ENCODE measurements at places on chromosomes 6 and 20. TPM values are rescaled to one million over a fixed set of nuclear protein-coding genes. Genes with fewer than 3 reads are reported as not detected.

Gene PSMB8
- polyA plus RNA-seq: 23.0 TPM

Gene FOXA2
- polyA plus RNA-seq: not detected

Gene OR2J3
- not detected for polyA plus RNA-seq

Gene REM1
- 2.9 TPM for polyA plus RNA-seq

Gene FKBP5
- 75.0 TPM for polyA plus RNA-seq

Gene STMND1
- not detected for polyA plus RNA-seq

Gene DPPA5
- not detected for polyA plus RNA-seq

Gene HDDC2
- polyA plus RNA-seq: 157 TPM

Gene ZFP57
- polyA plus RNA-seq: 0.77 TPM

Gene TBC1D32
- polyA plus RNA-seq: 0.79 TPM

Gene PBOV1
- polyA plus RNA-seq: not detected

Gene TNNC2
- polyA plus RNA-seq: 0.77 TPM

Gene CLPSL2
- not detected for polyA plus RNA-seq

Gene PTCRA
- not detected for polyA plus RNA-seq

Gene MDC1
- 11.1 TPM for polyA plus RNA-seq

Gene POPDC3
- polyA plus RNA-seq: 53.2 TPM

Gene TFAP2B
- not detected for polyA plus RNA-seq

Gene PLG
- polyA plus RNA-seq: not detected

Gene ARMC12
- 0.32 TPM for polyA plus RNA-seq

Gene RGS17
- 0.07 TPM for polyA plus RNA-seq

Gene TRIM31
- polyA plus RNA-seq: not detected

Gene PRSS35
- 9.3 TPM for polyA plus RNA-seq

Gene EEF1A2
- polyA plus RNA-seq: 952 TPM

Gene TCF21
- 7.9 TPM for polyA plus RNA-seq

Gene GPX5
- not detected for polyA plus RNA-seq

Gene PAK5
- 0.07 TPM for polyA plus RNA-seq

Gene TAAR1
- polyA plus RNA-seq: not detected

Gene IRF4
- 0.41 TPM for polyA plus RNA-seq

Gene MARCKS
- 11.0 TPM for polyA plus RNA-seq

Gene SNTA1
- polyA plus RNA-seq: 221 TPM

Gene EMILIN3
- 4.3 TPM for polyA plus RNA-seq

Gene ME1
- 33.2 TPM for polyA plus RNA-seq

Gene ABHD16B
- polyA plus RNA-seq: 0.54 TPM

Gene SLC26A8
- not detected for polyA plus RNA-seq

Gene FAM162B
- 3.9 TPM for polyA plus RNA-seq

Gene CNR1
- 0.41 TPM for polyA plus RNA-seq

Gene YIPF3
- polyA plus RNA-seq: 95.0 TPM

Gene F13A1
- polyA plus RNA-seq: 9.4 TPM

Gene WFDC5
- polyA plus RNA-seq: not detected

Gene FAM209B
- polyA plus RNA-seq: 0.84 TPM

Gene MYB
- not detected for polyA plus RNA-seq

Gene BMP2
- polyA plus RNA-seq: 1.9 TPM

Gene TMX4
- 77.1 TPM for polyA plus RNA-seq

All from right cardiac atrium (tissue), 5 donors.